ENCODE measurements at places on chromosomes 4 and X.

DNA sequence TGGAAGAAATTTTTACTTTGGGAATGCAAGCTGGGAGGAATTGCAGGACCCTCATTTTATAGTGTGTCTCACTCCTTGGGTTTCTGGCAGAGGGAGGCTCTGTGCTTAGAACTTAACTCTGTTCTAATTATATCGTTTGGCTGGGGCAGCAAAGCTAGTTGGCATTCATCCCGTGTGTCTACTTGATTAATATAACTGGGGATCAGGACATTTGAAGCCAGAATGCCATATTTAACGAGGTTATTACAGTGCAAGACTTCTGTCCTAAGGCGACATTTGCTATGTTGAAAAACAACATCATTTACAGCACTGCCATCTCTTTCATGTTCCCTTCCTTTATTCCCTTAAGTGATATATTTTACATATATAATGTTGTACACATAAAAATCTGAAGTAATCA, 179.1 kb upstream of the TBC1D9 start:
- DNase-seq: no peak

DNA sequence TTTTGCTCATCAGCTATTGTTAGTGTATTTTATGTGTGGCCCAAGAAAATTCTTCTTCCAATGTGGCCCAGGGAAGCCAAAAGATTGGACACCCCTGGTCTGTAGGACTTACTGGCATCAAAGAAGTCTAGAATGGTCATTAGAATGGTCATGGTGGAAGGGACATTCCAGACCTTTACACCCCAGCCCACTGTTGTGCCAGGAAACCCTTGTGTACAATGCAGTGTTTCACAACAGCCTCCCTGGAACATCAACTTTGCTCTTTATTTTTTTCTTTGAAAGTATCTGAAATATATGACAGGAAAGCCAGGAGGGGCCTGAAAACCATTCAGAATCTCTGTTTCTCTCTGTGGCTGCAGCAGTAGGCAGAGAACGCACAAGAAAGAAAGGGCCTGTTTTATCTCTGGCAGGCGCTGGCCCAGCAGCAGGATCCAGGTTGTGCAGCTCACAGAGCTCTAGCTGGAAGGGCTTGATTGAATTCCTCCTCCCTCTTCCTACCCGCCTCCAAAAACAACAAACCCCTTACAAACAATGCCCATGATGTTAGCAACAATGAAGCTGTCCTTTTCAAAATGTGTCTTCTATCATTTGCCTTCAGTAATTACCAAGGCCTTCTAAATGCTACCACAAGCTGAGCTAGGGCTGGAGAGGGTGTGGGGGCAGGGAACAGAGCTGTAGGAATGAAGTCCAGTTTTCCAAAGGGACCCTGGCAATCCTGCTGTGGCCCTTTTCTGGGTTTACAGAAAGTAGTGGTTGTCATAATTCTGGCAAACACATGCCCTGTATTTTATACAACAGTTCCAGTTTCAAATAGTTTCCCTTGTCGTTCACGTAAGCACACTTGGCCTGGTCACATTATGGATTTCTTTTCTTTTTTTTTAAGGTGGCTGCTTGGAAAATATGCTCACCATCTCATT, 32.3 kb upstream of the TFDP3 start:
- DNase-seq: no peak

GRCh38 chrX:152871260-152871659, 26.6 kb upstream of the ZNF185 start:
- DNase-seq: no peak

- DNase-seq: peak; percentile 75
Observed at GRCh38 chr4:113645771-113646441, 115.6 kb downstream of the CAMK2D start.

DNA sequence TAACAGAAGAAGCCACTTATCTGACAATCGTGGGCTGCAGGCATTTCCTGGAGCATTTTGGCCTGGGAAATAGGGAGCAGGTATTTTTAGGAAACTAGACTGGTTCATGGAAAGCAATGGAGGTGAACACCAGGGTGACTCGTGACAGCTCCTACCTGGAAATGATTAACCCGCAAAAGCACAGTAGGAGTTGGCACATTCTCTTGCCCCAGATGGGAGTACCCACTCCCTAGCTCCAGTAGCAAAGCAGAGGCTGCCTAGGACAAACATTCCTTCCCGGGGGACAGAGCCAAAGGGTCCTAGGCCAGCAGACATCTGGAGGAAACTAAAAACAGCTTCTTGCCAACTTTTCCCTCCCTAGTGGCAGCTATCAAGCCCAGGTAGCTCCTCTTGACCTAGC, 29.0 kb downstream of the RTL5 start:
- DNase-seq: no peak

DNA sequence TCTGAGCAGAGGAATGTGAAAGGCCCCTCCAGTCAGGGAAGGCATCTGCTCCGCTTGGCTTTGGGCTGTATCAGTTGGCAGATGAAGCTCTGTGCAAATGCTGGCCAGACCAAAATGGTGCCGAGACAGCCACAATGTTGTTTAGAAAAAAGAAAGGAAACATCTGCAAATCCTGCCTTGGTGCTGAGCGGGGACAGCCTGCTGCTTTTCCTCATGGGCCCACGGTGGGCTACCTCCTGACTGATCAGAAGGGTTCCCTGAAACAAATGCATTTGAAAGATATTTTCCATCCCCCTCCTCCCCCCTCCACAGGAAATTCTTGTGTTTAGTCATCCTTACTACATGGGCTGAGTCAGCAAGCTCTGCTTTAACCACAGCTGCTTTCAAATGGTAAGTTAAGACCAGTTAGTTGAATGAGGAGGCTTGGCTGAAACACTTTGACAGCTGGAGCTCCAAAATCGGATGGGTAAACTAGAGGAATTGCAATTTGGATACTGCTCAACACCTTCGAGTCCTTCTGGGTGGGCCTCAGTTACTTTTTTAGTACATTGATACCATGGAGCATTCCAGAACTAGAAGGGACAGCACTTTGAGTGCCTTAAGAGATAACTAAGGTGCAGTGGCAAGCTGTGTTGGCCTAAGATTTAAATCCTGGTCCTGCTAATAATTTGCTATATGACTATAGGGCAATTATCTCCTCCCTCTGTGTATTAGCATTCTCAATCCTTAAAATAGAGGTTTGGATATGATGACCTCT, 36.0 kb downstream of the PLAC1 start:
- no peak for DNase-seq

DNA sequence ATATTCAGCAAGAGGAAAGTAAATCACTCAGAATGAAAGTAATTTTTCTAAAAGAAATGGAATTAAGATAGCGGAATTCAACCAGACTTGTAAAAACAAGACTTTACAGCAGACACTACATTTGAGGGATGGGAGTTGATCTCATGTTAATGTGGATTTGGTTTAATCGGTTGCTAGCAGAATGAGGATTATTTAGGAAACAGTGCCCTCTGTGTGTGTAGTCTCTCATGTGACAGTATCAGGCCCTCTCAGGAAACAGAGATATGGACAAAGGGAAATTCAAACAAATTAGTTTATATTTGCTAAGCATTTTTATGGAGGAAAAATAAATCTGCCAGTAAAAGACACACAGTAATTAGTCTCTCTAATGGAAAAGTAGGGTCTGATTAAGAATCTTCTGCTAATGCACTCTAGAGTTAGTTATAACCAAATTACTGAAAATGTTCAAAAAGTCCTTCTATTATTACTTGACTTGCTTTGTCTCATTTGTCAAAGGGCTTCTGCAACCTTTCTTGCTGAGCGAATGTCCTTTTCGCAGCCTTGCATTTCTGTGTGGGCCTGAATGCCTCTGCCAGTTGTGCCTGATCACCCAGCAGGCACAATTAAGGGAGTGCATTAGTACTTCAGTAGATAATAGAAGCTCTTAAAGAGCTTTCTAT, 1282.3 kb upstream of the TENM3 start:
- DNase-seq: no peak

DNA sequence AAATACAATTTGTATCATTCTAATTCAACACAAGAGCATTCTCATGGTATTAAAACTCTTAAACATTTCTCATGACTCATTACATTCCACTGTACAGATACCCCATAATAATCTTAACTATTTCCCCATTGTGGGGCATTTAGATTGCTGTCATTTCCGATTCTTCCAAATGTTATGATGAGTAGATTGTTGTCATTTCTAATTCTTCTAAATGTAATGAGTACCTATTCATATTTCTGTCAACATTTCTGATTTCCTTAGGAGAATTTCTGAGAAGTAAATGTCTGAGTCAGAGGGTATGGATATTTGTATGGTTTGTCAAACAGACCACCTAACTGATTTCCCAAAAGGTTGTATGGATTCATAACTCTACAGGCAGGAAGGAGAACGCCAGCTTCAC, 8.3 kb downstream of the S100G start:
- no peak for DNase-seq

GRCh38 chrX:57900975-57901374, 9.3 kb downstream of the ZXDA start:
- DNase-seq: no peak

DNA sequence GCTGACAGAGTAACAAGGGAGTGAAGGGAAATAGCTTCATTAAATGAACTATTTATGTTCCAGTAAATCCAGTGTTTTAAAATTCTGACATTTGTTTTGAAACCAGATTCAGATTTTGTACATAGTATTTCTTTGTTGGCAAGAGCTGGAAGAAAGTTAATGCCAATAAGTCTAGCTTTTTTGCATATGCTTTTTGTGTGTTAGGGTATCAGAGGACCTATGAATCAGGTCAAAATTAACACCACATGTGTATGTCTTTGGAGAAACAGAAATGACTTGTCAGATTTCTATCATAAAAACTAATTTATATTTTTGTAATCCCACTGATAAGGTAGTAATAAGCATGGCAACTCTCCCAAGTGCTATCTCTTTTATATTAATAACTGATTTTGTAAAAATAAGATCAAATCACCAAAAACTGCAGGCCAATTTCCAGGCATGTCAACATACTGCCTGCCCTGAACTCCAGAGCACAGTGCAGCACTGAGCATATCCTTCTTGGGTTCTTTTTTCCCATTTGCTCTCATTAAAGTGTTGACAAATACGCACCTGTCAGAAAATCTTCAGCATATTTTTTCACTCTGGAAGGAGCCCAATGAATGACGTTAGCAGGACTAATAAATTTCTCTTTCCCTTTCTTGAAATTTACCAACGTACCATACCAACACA, 65.5 kb downstream of the SH3RF1 start:
- no peak for DNase-seq

DNA sequence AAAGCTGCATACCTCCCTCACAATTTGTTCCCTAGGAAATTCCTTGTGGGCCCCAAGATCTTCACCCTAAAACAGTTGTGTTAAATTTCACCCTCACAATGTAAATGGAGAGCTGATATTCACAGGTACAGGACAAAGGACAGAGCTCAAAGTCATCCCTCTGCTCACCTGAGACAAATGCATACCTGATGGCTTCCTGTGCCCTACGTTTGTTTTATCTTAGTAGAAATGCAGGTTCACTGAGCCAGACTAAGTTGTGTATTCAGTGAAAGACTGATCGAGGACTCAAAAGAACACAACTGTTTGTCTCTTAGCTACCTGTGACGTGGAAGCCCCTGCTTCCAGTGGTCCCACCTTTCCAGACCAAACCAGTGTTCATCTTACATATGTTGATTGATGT, 53.6 kb downstream of the TRMT44 start:
- no peak for DNase-seq

DNA sequence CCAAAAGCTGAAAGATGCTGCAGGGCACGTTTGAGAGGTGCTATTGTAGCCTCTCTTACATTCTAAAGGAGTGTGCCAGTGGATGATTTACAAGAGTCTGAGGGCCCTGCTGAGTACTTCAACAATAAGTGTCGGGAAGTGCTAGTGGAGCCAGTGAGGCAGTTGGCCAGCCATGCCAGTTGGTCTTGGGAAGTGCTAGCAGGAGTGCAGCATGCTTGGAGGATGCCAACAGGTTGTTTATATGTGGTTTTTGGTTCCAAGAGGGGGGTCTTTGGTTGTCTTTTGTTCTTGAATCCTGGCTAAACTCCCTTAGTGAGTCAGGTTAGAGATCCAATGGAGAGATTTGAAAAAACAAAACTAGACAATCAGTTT, 335.3 kb downstream of the PABPC4L start:
- DNase-seq: peak; percentile 27

DNA sequence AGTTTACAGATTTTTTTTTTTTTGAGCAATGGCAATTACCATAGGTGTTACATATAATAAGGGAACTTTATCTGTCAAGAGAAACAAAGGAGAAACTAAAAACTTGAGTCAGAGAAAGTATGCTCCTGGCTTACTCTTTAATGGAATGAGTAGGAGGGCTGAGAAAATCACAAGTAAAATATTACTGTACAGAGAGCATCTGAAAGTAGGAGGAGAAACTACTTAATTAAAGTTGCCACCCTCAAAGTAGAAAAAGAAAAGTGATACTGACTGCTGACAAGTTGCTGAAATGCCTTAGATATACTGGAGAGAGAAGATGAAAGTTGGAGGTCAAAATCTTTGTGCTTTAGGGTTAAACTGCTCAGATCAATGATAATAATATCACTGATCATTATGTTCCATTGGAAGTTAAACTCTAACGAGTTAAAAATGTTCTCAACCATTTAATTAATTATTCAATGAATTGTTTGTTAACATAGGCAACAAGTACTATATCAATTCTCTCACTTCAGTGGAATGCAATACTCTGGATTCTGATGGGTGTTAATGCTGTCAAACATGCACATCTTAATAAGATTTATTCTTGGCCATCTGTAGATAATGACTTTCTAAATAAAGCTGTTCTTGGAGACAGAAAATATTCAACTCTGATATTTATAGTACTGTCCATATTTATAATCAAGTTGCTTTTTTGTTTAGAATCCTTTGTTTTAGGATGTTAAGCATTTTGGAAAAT, 61.2 kb upstream of the CAMK2D start:
- no peak for DNase-seq

DNA sequence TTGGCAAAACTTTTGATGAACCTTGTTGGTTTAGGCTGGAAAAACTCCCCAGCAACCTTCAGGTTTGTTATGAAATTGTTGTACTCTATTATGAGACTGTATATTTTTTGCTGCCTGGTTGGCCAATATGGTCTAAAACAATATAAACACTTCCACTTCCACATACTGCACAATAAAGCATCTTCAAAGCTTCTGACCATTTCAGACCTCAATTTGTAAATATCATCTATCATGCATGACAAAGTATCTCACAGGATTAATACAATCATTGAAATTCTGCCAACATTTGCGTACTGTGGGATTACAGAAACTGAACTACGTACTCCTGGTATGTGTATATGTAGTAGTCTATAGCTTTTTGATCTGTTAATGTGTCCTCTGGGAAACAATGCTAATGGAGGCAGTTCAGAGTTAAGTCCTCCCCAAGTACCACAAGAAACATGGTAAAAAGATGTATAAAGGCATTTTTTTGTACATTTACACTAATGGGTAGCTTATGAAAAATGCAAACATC, 40.4 kb downstream of the GPC4 start:
- no peak for DNase-seq

- DNase-seq: no peak
Observed at GRCh38 chr4:154617820-154618317, 5.4 kb upstream of the FGG start.

GRCh38 chr4:6986072-6986780, 56.9 kb upstream of the TADA2B start:
- DNase-seq: no peak

GRCh38 chr4:138398322-138398721, 156.2 kb upstream of the SLC7A11 start:
- DNase-seq: peak; percentile 90
